ENCODE measurements at places on chromosomes 13 and 19. TPM values are rescaled to one million over a fixed set of nuclear protein-coding genes. Genes with fewer than 3 reads are reported as not detected.

GRCh38 chr13:93304868-93305613 is 78.4 kb downstream of the GPC6 start:
- no peak for DNase-seq

GRCh38 chr13:107827840-107828549 is 387.3 kb downstream of the LIG4 start:
- DNase-seq = no peak

DNA sequence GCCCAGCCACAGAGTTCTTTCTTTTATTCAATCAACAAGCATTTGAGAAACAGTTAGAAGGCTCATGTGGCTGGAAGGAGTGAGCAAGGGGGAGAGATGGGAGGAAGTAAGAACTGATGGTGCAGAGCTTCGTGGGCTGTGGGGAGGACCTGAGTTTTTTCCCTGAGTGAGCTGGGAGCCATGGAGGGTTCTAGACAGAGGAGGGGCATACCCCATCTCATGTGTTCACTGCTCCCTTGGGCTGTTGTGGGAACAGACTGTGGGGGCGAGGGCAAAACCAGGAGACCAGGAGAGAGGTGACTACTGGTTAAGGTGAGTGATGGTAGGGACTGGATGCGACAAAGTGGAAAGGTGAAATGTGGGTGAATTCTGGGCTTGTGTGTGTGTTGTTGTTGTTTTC is 2.4 kb upstream of the PKN1 start:
- no peak for DNase-seq

GRIK5 gene
- 1.0 TPM for polyA plus RNA-seq

ZNF444 gene
- 45.6 TPM for polyA plus RNA-seq

CD22 gene
- polyA plus RNA-seq = not detected

OLFM2 gene
- 1.9 TPM for polyA plus RNA-seq

KLK14 gene
- polyA plus RNA-seq = 0.12 TPM

Data from endothelial cell of umbilical vein (primary cell).